Activated naive CD4-positive, alpha-beta T cell treated with Interleukin-2 at 50 U/mL for 16 hours (primary cell): ENCODE measurements at places on chromosomes 4 and X.

DNA sequence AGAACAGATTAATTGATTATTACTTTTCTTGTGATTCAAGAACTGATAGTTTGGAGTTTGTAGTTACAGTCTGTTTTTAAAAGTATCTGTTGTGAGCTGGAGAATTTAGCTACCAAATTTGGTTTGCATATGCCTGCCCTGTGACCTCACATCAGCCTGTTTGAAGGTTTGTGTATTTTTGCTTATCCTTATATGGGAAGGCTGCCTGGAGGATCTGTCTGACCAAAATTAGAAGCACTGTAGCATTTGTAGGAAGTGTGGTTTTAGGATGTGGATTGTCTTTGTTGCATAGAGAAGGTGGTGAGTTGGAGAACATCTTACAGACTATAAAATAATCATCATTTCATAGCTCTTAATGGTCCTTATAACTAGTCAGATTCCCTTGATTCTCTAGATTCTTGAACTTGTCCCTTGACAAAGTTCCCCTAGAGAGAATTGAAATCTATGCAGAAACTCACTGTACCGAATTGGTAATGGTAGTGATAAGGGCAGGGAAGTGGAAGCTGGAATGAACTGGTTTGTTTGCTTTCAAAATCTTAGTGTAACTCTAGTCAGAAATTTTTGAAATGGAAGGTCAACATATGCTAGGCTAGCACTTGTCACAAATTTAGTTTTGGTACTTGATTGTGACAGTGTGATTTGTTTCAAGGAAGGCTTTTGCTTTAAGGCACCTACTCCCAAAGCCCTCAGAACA lies 57.3 kb downstream of the SH3BGRL start:
- DNase-seq: no peak

GRCh38 chr4:54063737-54064316 lies 578 bp downstream of the CHIC2 start:
- peak; percentile 29 for DNase-seq

- DNase-seq: no peak
Observed at GRCh38 chr4:146513548-146513947, 8.2 kb downstream of the SLC10A7 start.

DNA sequence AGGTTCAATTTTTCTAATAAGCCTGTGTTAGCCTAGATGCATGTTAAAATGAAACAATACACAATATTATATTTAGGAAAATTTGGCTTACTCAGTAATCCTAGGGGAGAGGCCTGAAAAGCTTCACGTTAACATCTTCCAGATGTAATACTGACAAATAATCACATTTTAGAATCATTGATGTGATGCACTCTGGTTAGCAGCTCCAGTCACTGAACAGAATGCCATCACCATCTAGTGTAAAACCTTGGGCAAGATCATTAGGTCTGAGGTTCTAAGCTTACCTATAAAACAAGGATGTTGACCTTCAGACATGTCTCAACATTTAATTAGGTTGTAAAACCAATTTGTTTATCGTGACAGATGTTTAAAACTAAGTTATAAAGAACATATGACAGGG lies 1704.8 kb downstream of the STIM2 start:
- DNase-seq: no peak

- peak; percentile 55 for DNase-seq
Observed at GRCh38 chr4:83212041-83212851, 72.4 kb downstream of the COQ2 start.

- peak; percentile 57 for DNase-seq
Observed at GRCh38 chrX:43557792-43558191, 98.3 kb upstream of the MAOA start.

GRCh38 chrX:45788315-45788714 lies 587.6 kb upstream of the DIPK2B start:
- DNase-seq: no peak

- no peak for DNase-seq
Observed at GRCh38 chr4:25875281-25875745, 12.5 kb upstream of the SEL1L3 start.

DNA sequence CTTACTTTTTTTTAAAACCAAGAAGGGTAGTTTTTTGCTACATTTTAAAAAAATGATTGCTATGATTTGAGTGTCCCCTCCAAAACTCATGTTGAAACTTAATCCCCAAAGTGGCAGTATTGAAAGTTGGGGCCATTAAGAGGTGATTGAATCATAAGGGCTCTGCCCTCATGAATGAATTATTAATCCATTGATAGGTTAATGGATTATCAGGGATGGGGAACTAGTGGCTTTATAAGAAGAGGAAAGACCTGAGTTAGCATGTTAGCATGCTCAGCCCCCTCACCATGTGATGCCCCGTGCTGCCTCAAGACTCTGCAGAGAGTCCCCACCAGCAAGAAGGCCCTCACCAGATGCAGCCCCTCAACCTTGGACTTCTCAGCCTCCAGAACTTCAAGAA lies 31.0 kb downstream of the SMIM43 start:
- DNase-seq: no peak

GRCh38 chr4:85717351-85717750 lies 242.4 kb downstream of the ARHGAP24 start:
- no peak for DNase-seq

DNA sequence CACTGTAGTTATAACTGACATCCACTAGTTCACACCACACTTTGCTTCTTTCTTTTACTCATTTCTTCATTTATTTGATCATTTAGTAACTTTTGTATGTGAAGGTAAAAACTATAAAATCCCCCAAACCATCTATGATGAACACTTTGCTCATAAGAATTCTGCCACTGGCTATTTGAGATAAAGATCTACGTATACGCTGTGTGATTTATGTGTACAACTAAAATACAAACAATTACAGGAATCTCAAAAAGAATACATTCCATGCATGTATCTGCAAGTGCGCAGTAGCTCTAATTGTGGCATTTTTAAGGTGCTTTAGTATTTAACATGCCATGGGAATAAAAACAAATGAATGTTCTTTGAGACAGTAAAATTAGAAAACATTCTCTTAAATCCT lies 156.9 kb upstream of the NAP1L5 start:
- DNase-seq: no peak

GRCh38 chr4:38577462-38577861 lies 86.5 kb upstream of the KLF3 start:
- no peak for DNase-seq

DNA sequence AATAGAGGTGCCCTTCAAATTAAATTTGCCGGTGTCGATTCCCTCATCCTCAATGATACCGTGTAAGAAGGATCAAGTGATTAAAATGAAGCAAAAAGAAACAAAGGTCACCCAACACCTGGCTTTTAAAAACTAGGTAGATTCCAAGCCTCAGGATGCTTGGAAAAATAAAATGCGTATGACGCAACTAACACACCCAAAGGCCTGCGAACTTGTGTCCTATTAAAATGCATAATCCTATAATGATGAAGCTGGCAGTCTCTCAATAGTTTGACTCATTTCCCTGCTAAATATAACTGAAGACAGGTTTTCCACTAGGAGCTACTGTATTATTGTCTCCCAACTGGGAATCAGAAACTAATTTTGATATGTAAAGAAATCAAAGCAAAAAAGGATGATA lies 263.2 kb downstream of the DHX15 start:
- no peak for DNase-seq

- DNase-seq: no peak
Observed at GRCh38 chr4:6150046-6150735, 50.2 kb downstream of the JAKMIP1 start.

GRCh38 chrX:40265936-40266335 lies 168.2 kb upstream of the BCOR start:
- no peak for DNase-seq

DNA sequence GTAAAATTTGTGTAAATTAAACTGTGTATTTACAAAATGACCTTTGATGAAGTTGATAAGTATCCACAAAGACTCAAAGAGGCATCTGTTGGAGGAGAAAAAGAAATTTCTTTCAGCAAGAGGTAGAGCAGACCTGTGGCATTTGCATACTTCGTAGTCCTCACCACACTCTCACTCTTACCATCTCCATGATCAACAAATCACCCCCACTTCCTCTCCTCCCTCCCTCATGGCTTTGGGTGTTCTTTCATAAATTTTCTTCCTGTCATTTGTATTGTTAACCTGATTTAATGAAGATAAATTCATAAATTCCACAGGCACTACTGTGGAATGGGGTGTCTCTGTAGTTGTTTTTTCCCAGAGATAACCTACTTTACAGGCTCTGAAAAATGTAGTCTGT lies 366.5 kb downstream of the ZNF674 start:
- DNase-seq: no peak

- no peak for DNase-seq
Observed at GRCh38 chr4:173490256-173490655, 39.8 kb downstream of the HAND2 start.

GRCh38 chr4:22688236-22688635 lies 4.5 kb upstream of the GBA3 start:
- no peak for DNase-seq

DNA sequence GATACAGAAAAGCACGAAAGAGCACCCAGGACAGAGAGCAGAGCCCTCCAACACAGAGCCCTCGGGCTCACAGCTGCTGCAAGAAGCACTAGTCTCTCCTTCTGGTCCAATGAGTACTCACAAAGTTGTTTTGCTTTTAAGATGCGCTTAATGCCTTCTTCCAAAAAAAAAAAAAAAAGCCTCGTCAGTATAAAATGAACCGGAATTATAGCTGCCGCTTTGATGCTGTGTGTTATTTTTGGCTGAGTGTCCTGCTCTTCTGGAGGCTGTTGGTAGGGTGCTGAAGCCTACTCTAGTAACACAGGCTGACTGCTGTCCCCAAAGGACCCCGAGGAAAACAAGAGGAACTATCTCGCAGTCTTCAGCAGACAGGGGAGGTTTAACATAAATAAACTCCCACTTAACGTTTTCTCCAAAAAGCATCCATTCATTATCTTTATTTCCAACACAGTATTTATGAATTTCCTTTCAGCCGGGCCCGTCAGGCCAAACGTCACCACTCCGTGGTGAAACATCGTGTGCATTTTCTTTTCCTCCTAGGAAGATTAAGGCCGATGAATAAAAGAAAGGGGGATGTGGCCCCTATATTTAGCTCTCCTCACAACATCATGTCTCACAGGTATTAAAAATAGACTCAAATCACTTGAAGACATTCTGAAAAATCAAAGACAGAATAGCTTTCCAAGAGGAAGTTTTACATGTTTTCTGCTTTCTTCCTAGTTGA lies 213.7 kb upstream of the PPARGC1A start:
- DNase-seq: no peak

DNA sequence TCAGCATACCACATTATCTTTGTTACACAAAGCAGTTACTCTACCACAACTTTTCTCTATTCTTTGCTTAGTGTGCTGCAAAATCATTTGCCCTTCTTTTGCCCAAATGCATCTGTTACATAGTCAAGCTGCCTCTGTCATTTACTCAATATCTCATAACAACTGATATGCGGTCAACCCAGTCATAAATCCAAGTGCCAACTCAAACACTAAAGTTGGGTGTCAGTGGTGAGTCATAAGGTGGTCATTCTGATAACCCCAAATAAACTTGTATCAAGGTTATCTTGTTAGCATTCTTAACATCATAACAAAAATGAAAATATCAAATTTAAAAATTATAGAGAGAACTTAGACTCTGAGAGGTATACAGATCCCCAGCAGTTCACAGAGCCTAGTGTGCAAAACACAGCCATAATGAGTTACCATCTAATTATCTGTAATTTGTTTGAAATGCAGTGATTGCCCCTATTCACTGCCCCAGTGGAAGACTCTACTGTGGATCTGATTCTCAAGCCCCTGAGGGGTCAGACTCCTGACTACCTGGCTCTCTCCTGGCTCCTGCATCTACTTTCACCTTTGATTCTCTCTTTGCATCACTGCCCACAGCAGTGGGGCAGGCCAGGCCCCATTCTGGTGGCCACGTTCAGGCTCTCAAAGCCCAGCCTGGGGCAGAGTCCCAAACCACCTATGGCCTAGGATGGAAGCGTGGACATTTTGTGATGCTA lies 29.2 kb downstream of the TBC1D9 start:
- no peak for DNase-seq

DNA sequence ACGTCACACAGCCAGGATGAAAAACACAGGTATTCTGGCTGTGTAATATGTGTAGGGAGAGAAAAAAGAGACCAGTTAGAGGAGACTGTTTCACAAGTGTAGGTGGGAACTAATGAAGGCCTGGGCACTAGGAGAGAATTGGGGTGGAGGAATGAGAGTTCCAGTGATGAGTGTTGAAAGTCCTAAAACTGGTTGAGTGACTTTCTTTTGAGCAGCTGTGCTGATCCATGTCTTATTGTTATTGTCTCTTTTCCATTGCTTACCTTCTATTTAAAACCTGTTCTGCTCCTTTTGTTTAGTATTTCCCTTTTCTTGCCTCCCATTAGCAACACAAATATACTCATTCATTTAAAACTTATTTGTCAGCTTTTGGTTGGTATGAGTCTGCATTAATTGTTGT lies 88.7 kb downstream of the PDLIM5 start:
- DNase-seq: no peak

GRCh38 chr4:27239641-27240040 lies 379.0 kb downstream of the STIM2 start:
- no peak for DNase-seq

- peak; percentile 47 for DNase-seq
Observed at GRCh38 chr4:183256756-183257385, 63.2 kb downstream of the CLDN22 start.

DNA sequence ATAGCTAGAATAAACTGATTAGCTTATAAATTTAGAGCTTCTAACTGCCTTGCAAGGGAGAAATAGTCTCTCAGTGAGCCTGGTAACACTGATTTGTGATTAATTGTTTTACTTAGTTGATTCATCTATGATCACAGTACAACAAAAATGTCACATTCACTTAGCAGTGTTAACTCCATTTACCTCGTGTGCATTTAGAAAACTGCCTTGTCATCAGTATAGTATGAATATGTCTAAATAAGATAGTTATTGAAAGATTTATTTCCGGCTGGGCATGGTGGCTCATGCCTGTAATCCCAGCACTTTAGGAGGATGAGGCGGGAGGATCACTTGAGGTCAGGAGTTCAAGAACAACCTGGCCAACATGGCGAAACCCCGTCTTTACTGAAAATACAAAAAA lies 39.3 kb downstream of the FAM199X start:
- DNase-seq: no peak
